ENCODE measurements at places on chromosomes 2 and 18.

GRCh38 chr2:128552141-128552805 is 233.6 kb upstream of the HS6ST1 start:
- DNase-seq, result no peak

DNA sequence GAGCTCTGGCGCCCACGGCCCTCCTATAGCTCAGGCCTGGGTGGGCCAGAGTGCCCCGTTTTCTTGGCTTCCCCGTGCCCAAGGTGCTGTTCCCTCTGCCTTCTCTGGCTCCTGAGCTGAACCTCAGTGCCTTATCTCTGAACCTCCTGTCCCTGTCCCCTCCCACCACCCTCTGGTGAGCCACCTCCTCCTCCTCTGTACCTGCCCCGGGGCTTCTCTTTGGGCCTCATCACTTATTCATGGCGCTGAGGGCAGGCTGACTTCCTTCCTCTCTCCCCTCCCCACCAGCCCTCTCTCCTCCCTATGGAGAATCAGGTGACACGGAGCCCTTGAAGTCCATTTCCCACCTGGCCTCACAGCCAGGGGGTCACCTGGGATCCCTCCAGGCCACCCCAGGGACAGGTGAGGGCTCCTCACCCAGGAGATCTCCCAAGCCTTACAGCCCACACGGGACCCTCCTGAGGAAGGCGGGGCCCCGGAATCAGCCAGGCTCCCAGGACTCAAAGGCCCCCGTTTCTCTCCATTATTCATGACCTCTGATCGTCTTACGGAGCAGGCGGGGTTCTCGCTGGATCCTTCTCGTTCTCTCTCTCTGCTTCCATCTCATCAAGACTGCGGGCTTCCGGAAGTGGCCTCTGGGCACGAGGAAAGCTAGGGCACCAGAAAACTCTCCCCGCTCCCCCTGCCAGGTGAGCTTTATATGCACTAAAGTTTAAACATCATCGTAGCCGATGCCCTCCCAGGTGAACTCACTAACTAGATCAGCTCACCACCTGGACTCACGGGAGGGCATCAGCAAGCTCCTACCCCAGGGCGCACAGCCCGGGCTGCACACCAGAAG is at the start of gene LOXHD1:
TSS of gene LOXHD1 (minus strand) at position 106 of the 841 bp plus-strand sequence. CDS start 187 bp downstream, outside the sequence.
- no peak for DNase-seq

DNA sequence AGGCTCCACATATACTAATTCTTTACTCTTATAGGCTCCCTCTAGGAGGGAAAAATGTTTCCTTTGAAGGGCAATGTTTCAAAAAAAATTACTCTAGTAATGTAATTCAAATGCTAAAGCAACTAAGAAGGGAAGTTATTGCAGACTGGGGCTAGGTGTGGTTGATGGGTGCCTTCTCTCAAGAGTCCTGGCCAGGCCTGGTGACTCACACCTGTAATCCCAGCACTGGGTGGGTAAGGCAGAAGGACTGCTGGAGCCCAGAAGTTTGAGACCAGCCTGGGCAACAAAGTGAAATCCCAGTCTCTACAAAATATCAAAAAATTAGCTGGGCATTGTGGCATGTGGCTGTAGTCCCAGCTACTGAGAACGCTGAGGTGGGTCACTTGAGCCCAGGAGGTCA is 31.2 kb upstream of the CDKL4 start:
- no peak for DNase-seq

- no peak for DNase-seq
Measured at GRCh38 chr18:44824884-44825283, 144.2 kb downstream of the SETBP1 start.

- peak; percentile 47 for DNase-seq
Measured at GRCh38 chr18:50819027-50819727, 639 bp downstream of the MRO start.

- DNase-seq, result no peak
Measured at GRCh38 chr18:62280058-62280457, 45.1 kb upstream of the TNFRSF11A start.

DNA sequence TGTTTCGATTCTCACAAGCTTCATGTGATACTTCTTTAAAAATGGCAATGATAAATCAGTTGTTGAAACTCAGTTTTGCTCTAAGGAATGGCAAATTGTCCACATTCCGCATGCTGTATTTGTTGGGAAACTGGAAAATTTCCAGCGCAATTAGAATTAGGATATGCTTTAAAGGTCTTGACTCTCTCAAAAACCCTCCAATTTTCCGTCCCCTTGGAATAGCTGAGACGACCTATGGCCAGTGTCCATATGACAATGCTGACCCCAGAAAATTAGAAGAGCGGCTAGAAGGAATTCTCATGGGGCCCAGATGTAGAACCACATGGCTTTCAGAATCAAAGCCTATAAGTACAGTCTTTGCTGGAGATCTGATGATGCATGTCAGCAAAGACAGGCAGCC is 170.8 kb downstream of the TMEM18 start:
- DNase-seq, result no peak

GRCh38 chr2:218343591-218343990 is 13.1 kb upstream of the CATIP start:
- DNase-seq, result no peak

- DNase-seq, result no peak
Measured at GRCh38 chr2:168482952-168483831, 27.1 kb downstream of the CERS6 start.

GRCh38 chr2:168165985-168166901 is 81.2 kb downstream of the STK39 start:
- no peak for DNase-seq

GRCh38 chr2:132595693-132596092 is 74.3 kb downstream of the LYPD1 start:
- DNase-seq, result peak; percentile 13

GRCh38 chr2:110677080-110677479 is 783 bp downstream of the BUB1 start:
- no peak for DNase-seq

DNA sequence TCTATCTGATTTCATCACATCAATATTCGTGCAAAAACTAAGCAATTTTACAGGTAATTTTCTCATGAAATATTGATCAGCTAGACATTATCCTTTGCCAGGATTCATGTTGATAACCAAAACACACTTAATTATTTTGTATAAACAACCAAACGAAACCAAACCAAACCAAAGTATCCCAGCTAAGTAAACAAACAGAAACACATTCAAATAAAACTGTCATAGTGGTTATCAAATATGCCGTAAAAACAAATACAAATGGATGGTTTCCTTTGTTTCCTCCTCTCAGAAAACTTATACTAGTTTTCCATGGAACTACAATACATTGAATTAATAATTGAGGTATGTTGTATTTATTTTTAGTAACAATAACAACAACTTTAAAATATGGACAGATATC is 777.4 kb downstream of the DSC3 start:
- DNase-seq, result no peak

DNA sequence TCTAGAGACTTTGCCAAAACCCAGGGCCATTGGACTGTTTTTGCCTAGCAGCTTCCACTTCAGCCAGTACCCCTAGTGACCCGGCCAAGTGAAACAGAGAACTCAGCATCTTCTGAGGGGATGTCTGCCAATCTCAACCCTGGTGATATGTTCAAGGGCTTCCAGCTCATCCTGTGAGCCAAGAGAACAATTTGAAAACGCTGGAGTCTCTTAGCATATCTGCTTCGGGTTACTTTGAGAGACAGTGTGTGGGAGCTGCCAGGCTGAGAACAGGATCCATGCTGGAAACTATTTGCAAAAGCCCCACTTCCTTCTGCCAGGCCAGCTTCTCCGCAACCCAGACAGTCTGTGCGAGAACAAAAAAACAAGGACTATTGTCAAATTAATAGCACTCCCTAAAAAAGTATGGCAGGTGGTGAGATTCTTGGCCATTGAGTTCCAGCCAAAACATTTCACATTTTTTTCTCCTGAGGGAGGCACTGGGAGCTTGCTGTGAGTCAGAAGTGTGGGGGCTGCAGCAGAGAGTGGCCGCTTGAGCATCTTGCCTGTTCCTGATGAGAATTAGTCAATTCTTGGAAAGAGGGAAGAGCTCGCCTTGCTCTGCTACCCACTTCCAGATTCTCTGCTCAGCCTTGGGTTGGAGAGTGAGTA is 395.6 kb upstream of the TRIB2 start:
- no peak for DNase-seq

DNA sequence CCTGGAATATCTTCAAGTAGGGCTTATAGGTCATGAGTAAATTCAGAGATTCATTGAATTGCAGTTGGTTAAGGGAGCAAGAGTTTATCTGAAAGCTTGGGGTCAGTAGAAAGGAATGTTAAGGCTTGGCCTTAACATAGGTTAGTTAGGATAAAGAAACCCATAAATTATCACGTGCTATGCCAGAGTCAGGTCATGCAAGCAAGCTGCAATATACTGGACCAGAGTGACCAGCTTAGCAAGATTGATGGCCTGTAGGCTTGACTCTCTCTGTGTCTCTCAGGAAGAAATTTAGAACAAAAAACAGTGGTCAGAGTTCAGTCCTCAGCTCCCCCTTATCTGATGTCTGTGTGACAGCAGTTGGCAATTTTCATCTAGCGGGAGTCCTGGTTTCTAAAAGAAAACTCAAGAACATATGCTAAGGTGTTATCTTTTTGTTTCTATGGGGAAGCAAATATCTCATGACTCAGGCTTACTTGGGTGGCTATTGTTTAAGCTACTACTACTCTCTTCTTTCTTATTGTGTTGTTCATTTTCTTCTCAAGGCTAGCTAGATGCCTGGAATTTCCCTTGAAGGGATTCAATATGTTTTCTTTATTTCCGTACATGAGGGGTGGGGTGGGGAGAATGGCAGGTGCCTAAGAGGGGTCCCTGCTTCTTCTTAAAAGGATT is 28.7 kb upstream of the MARCO start:
- DNase-seq, result no peak

DNA sequence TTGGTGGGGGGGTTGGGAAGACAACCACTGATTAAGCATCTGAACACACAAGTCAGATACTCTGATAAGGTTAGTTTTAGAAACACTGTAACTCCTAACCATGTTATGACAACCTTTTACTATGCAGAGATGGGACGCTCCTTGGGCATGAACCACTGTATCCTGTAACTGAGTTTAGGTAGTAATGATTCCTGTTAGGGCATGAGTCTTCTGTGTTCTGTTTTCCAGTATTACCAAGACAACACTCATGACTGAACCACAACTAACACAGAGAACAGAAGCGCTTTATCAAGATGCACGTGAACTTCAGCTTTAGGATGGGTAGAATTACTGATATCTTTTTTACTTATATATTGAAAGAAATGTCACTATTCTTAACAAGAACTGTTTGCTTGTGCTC is 14.1 kb upstream of the CREB1 start:
- DNase-seq, result no peak

DNA sequence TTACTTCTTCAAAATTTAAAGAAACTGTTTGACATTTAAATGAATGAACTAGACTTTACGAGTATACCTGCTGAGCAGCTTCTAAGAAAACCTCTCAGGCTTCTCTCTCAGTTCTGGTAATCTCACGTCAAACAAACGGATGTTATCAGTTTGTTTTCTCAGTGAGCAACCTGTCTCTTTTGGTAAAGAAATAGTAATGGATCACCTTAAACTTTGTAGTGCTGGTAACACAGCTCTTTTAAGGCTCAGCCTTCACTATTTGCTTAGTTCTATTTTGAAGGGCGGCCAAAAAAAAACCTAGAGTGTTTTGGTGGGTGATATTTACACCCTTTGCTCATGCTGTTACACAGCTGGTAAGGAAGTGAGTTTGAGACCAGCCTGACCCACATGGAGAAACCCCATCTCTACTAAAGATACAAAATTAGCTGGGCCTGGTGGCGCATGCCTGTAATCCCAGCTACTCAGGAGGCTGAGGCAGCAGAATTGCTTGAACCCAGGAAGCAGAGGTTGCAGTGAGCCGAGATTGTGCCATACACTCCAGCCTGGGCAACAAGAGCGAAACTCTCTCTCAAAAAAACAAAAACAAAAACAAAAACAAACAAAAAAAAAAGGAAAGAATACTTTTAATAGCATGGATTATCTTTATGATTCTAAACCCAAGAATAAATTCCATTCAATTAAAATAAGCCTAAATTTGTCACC is 15.9 kb downstream of the FN1 start:
- DNase-seq, result no peak

DNA sequence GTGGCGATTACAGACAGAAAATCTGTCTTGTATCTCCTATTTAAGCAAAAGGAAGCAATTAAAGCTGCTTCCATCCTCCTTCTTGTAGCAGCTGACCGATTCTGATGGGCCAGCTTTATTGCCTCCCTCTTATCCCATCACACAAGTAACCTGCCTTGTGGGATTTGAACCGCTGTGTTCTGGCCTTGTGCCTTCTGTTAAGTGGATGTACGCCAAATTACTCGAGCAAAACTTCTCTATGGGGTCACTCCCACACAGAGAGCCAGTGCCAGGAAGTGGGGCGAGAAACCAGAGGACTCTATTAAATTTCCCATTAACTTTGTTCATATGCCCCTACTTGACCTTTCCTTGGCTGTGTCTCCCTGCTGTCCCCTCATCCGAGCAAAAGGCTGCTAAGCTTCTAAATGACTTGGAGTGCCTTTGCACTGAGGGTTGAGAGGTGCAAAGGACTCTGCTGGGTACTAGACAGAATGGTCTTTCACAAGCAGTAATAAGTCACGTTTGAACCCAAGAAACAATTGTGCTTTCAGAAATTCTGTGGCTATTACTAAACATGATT is 672.5 kb downstream of the MBD2 start:
- DNase-seq, result no peak

DNA sequence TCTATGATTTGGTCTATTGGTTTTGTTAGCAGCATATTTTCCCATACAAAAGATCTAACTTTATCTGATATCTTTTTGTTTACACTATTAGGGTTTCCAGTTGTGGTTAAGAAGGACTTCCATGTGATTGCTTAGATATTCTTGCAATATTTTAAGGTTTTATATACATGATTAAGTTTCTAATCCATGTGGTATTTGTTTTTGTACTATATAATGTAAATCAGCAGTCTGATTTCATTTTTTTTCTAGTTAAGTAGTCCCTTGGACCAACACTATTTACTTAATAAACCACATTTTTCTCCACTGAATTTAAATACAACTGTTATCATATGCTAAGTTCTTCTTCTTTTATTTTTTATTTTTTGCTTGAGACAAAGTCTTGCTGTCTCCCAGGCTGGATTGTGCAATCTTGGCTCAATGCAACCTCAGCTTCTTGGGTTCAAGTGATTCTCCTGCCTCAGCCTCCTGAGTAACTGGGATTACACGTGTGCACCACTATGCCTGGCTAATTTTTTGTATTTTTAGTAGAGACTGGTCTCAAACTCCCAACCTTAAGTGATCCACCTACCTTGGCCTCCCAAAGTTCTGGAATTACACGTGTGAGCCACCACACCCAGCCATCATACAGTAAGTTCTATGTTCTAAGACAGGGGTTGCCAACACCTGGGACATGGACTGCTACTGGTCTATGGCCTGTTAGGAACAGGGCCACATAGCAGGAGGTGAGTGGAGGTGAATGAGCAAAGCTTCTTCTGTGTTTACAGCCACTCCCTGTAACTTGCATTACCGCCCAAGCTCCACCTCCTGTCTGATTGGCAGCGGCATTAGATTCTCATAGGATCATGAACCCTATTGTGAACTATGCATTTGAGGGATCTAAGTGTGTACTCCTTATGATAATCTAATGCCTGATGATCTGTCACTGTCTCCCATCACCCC is 58.5 kb upstream of the RAB27B start:
- DNase-seq, result no peak

GRCh38 chr2:45626387-45627221 is 15.5 kb upstream of the SRBD1 start:
- no peak for DNase-seq
